ENCODE measurements at places on chromosomes 5 and 9.

GRCh38 chr5:176342766-176343458 lies 18.7 kb downstream of the KIAA1191 start:
- DNase-seq: no peak

DNA sequence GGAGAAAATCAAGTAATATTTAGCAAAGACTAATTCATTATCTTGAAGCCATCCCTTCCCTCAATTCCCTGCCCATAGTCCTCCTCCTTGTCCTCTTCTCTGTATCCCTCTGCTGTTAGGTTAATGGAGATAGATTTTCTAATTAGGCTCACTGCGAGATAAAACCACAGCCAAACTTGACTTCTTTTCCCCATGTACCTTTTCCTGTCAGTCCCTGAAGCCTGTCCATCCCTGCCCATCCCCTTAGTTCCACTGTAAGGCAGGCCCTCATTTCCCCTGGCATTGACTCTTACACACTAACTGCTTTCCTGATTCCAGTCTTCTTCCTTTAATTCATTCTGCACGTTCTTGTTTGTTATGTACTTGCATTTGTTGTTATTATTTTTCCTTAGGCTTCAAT lies 1.2 kb downstream of the TLR4 start:
- no peak for DNase-seq

DNA sequence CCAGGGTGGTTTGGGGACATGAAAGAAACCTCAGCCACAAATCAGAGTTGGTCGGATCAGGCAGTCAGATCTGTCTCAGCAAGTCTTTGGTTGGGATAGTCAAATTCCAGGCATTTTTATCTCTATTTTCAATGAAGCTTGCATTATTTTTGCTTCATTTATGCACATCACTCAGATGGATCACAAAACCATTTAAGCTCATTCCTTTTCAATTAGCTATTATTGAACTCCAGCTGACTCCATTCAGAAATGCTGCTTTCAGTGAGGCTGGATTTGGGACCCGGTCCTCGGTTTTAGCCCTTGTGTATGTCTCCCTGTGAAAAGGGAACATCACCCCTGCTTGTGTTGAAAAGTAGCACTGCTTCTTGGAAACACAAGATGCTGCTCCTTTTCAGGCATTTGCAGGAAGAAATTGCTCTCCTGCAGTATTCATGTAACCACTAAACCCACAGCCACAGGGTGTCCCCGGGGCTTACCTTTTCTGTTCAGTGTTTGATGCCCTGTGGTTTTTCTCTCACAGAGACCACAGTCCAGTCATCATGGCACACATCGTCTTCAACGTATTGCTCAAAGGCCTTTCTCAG lies 232.9 kb downstream of the NFIB start:
- DNase-seq: no peak

GRCh38 chr5:153891394-153891793 lies 147.3 kb downstream of the FAM114A2 start:
- DNase-seq: no peak

GRCh38 chr9:95760791-95761190 lies 114.7 kb upstream of the ERCC6L2 start:
- DNase-seq: no peak

DNA sequence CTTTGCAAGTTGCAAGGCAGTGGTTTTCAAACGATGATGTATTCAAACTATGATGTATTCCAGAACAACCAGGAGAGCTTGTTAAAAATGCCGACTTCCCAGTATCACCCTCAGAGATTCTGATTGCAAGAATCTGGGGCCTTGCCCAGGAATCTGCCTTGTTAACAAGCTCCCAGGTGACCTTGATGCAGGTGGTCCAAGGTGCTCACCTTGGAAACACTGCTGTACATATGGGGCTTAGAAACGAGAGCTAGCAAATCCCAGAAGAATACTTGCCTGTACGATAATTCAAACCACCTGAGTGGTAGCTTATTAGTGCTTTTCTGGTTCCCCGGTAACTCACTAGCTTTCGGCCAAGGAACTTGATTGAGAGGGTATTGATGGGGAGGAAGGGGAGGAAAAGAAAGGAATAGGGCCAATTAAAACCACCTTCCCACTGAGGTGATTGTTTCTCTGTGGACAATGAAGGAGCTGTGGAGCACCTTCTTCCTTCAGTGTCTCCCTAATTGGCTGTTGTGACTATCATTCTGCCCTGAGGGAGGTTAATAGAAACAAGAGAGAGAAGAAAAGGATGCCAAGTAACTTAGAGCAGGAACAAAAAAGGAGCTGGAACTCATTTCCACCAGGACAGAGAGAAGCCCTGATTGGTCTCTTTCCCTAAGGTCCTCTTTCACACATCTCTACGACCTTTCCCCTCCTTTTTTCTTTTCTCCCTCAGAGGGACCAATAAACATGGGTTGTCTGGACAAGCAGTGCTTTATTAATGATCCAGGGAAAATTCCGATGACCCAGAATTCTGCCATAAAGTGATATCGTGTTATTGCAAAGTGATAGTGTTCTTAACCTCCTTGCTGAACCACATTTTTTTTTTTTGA lies 218.8 kb downstream of the TMEM167A start:
- DNase-seq: no peak

DNA sequence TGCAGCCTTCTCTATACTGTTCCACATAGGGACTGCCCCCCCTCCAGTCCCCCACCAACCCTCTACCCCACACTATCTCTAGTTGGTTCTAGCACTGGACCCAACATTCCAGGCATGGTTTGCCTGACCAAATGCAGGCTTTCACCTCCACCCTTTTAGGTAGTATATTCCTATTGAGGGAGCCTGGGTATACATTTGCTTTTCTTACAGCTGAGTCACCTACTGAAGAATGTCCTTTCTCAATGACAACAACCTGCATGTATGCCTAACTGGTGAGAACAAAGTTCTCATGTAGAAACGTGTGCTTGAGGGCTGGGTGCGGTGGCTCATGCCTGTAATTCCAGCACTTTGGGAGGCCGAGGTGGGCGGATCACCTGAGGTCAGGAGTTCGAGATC lies 8.2 kb downstream of the TNIP1 start:
- no peak for DNase-seq

GRCh38 chr9:1284727-1285126 lies 234.6 kb downstream of the DMRT2 start:
- no peak for DNase-seq

DNA sequence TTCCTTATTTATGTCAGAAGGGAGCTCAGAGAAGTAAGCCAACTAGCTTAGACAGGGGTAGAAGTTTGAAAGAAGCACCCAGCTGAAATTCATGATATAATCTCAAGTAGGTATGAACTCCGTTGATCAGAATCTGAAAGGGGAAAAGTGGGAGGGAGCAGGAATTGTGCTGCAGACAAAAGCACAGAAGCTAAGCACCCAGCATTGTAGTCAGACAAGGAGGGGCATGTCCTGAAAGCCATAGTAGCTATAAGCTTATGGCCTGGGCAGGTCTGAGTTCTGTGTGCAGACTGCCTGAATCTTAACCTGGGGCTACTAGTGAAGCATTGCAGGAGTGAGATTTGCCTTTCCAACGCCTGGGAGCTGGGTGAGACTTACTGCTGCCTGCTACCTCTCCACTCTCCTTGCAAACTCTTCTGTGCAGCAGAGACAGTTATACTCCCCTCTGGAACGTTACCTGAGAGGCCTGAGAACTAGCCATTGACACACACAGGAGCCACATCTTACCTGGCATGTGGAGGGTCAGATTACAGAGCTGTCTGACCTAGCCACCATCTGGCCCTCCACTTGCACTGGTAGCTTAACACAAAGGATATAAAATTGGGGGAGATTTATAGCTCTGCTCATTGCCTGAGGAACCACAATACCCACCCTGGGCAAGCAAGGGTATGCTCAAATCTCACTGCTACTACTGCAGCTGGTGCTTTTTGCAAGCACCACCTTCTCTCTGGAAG lies 9.8 kb upstream of the CYLC2 start:
- DNase-seq: no peak

- DNase-seq: no peak
These were observed 141.4 kb downstream of the PLK2 start for GRCh38 chr5:58318468-58318867.

DNA sequence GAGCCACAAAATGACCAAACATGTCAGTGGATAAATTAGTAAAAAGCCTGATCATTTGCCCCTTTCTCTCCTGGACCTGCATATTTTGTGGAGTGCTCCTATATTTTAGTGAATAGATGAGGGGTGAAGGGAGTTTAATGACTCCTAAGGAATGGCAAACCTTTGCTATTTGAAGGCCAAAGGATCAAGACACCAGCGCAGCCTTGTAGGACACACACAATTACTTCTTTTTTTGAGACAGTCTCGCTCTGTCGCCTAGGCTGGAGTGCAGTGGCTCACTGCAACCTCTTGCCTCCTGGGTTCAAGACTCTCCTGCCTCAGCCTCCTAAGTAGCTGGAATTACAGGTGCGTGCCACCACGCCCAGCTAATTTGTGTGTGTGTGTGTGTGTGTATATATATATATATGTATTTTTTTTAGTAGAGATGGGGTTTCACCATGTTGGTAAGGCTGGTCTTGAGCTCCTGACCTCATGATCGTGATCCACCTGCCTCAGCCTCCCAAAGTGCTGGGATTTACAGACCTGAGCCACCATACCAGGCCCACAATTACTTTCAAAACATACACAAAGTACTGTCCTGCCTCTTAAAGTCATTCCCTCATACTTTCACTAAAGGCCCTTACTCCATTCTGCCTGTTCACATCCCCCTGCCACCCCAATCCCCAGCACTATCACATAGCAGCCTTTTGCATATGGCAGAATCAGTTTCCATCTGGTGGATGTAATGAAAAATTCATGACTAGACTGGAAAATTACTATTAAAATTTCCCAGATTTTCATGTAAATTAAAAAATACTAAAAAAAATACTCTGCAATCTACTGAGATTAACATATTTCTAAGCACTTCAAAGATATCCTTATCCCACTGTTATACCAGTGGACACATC lies 60.4 kb downstream of the CSNK1A1 start:
- DNase-seq: peak; percentile 22

- no peak for DNase-seq
These were observed 3.5 kb upstream of the PHYHD1 start for GRCh38 chr9:128917151-128917849.

DNA sequence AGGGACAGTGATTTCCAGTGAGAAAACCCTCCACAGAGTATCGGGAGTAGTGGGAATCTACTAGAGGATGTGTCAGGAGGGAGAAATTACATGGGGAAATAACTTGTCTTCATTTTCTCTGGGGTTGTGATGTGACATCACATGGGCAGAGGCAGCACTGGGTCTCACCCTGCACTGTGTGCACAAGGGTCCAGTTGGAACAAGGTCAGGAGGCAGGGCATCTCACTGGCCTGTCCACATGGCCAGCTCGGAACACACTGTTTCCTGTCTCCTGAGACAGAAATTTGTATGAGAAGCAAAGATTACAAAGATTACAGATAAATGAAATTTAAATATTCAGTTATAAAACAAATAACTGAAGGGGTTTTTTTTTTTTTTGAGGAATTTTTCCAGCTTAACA lies 62.6 kb upstream of the ECM2 start:
- no peak for DNase-seq

GRCh38 chr9:27755846-27756245 lies 182.6 kb upstream of the C9orf72 start:
- DNase-seq: no peak

All from hematopoietic multipotent progenitor cell treated with erythropoietin and hydrocortisone succinate and interleukin-3 and kit ligand, for 6 days (in vitro differentiated cells).